ENCODE measurements at places on chromosomes 16 and 17. TPM values are rescaled to one million over a fixed set of nuclear protein-coding genes. Genes with fewer than 3 reads are reported as not detected.

ALOX15B gene
- total RNA-seq = not detected

ZP2 gene
- not detected for total RNA-seq

BRCA1 gene
- 20.0 TPM for total RNA-seq

PPL gene
- 0.75 TPM for total RNA-seq

MT1E gene
- total RNA-seq = 132 TPM

C1QL1 gene
- 0.37 TPM for total RNA-seq

CHD9NB gene
- 2.1 TPM for total RNA-seq

TMEM220 gene
- total RNA-seq = 3.4 TPM

AOC2 gene
- 0.75 TPM for total RNA-seq

BRIP1 gene
- 6.5 TPM for total RNA-seq

MAF gene
- 14.9 TPM for total RNA-seq

ZNF469 gene
- total RNA-seq = 1.4 TPM

C16orf89 gene
- total RNA-seq = 0.12 TPM

RNF112 gene
- 2.1 TPM for total RNA-seq

TMEM238L gene
- not detected for total RNA-seq

BLTP2 gene
- total RNA-seq = 149 TPM
